ENCODE measurements at places on chromosomes 2 and 18. TPM values are rescaled to one million over a fixed set of nuclear protein-coding genes. Genes with fewer than 3 reads are reported as not detected.

Gene ZNF396
- total RNA-seq, result 4.1 TPM

Gene ASPRV1
- 2.0 TPM for total RNA-seq

Gene ACADL
- 8.2 TPM for total RNA-seq

Gene C2orf69
- total RNA-seq, result 35.5 TPM

Gene NEU2
- total RNA-seq, result not detected

Gene CCDC102B
- total RNA-seq, result 12.2 TPM

Measured in frontal cortex (tissue), 4 donors.